Cardiac fibroblast (primary cell): ENCODE measurements at places on chromosomes 7 and 10.

DNA sequence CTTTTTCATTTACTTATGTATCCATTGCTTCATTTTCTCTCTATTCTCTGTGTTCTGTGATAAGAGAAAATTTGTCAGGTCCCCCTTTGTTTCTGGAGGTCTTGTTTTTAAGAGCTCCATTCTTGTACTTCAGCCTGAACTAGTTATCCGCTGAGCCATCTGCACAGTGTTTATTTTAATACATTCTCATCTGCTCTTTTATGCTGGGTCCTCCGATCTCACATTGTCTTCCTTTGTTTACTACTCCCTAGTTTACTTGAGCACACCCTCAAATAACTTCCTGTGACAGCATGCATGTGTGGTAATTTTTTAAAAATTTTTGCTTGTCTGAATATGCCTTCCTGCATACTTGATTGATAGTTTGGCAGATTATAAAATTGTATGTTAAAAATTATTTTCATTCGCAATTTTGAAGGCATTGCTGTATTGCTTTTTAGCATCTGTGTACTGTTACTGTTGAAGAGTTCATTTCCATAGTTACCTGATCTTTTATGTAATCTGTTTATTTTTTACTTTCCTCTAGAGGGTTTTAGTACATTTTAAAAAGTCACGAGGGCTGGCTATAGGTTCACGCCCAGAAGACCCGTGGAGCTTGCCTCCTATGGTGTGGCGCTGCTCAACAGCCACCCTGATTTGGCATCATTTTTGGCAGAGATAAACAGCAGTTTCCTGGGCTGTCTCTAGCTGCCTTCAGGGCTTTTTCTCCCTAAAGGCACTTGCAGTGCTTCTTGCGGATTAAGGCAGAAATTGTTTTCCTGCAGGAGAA lies 31.9 kb downstream of the RSBN1L start:
- DNase-seq = peak; percentile 61

DNA sequence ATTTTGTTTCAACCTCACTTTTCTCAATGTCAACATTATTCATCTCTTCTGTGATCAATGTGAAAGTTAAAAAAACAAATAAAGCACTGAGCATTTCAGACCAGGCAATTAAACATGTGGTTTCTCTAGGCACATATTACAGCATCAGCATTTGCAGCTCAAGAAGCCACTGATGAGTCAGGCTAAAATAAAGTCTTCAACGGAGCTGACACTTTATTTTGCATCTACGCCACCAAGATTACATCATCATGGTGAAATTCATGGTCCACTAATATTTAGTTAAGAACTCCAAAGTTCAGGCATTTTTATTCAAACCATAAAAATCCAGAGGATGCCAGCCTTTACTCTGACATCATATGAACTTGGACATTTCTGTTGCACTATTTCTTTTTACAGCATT lies 33.0 kb downstream of the MAGI2 start:
- peak; percentile 89 for DNase-seq

GRCh38 chr10:117345143-117345542 lies 30.1 kb downstream of the PDZD8 start:
- DNase-seq = no peak

DNA sequence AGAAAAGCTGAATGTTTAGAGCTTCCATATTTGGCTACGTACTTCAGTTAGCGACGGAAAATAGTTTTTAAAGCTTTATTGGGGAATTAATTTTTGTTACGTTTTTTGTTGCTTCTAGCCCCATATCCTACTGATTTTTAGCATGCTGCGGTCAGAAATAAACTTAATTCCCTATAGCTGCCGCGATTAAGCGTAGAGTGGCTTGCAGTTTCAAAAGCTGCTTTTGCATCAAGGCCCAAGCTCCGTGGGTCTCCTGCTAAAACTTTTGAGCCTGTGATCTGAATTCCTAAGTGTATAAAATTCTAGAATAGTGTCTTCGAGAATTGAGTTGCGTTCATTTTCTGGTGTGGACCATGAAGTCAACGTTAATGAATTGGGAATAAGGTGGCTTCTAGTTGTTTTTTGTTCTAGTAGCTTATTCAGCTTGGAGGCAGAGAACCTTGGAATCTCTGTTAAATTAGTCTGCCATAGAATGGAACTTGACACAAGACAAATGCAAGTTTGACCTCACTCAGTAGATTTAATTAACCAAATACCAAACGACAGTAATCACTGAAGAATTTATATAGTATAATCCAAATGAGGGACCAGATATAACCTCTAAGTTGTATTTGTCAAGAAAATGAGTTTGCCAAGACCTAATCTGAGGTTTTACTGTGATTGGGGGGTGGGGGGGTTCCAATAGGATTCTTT lies 977 bp downstream of the CALU start:
- DNase-seq = no peak

- no peak for DNase-seq
These were observed 40.4 kb upstream of the TMEM229A start for GRCh38 chr7:124073310-124073645.

- no peak for DNase-seq
These were observed 51.8 kb downstream of the TMEM209 start for GRCh38 chr7:130153211-130153908.

- DNase-seq = peak; percentile 7
These were observed 453.1 kb downstream of the SORCS1 start for GRCh38 chr10:106711313-106711906.

GRCh38 chr7:154306036-154306435 lies 253.8 kb downstream of the DPP6 start:
- DNase-seq = no peak

DNA sequence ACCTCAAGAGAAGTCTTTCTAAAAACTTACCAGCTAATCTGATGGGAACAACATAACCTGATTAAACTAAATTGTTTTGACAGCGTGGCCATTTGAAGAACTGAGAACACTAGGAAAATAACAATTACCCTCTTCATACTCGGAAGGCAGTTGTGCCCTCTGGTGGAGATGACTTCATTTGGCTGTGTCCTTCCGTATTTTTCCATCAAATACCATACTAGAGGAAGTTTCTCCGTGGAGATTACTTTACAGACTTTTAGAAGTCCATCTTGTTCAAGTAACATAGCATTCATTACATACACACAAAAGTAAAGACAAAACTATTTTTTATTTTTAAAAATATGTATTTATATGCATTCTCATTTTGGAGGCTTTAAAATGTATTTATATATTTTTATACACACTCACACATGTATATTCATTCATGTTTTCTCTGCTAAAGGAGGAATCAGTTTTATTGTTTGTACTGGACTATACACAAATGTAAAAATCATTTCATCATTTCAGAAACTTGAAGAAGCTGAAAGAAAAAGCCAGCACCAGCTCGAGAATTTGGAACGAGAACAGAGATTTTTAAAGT lies 25.2 kb downstream of the SMNDC1 start:
- DNase-seq = peak; percentile 83

DNA sequence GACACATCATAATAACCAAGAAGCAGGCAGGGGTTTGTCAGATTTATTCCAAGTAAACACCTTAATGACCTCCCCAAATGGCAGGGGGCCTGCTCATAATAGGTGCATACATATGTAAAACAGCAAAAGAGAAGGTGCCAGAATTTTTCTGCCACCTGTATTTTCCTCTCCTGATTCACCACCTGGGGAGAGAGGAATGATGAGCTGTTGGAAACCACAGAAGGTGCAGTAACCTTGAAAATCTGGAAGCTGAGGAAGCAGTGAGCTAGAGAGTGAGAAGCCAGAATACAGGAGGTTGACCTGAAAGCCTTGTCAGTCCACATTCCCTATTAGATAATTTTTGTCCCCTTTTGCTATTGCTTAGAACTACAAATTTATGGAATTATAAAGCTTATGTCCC lies 46.2 kb upstream of the PDE1C start:
- DNase-seq = no peak

DNA sequence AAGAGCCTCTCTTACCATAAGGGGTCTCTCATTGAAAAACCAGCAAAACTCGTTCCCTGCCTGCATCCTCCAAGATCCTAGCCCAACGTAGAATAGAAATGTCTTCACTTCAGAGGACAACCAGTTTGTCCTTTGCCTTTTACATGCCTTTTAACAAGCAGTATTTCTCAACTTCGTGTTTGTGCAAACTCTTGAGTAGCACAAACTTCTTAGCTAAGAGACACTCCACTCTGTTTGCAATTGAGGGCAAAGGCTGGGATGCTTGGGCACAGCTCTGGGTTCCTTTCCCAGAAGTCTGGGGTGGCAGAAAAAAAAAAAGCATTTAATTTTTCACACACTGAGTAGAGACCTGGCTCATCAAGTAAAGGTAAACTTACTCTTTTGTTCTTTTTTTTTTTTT lies 19.5 kb upstream of the KCTD7 start:
- no peak for DNase-seq
